SK-MEL-5 (cell line): ENCODE measurements at places on chromosomes 5 and 9. TPM values are rescaled to one million over a fixed set of nuclear protein-coding genes. Genes with fewer than 3 reads are reported as not detected.

The CENPK gene
- total RNA-seq = 25.5 and 28.2 TPM in 2 replicates

The RNF44 gene
- total RNA-seq = 7.7 and 7.8 TPM in 2 replicates

The C5orf34 gene
- 13.9 and 14.5 TPM in 2 replicates for total RNA-seq

The PAEP gene
- 41.1 and 45.8 TPM in 2 replicates for total RNA-seq

GRCh38 chr9:131530546-131530919 is 530 bp downstream of the UCK1 start:
- peak; percentile 65 for DNase-seq

DNA sequence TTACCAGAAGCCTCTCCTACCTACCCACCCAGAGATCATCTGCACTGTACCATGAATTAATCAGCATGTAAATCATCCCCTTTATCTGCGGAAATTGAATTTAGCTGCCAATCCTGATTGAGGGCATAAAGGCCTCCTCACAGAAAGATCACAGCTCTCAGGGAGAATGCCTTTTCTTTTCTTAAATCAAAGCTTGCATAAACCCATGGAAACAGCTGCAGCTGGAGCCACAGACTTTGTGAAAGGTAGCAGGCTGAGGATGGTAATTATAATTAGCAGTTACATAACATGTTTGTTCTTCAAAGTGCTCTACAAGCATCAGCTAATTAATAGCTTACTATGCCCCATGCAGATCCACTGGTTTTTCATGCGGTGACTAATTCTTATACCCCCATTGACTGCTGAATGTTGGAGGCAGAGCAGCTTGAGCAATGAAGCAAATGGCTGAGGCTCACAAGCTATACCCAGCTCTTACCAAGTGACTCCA is 54.6 kb downstream of the SUSD1 start:
- DNase-seq = no peak

- DNase-seq = no peak
Observed at GRCh38 chr9:94870793-94871558, 144.5 kb downstream of the AOPEP start.

- no peak for DNase-seq
Observed at GRCh38 chr5:159027504-159027903, 72.2 kb downstream of the EBF1 start.

- DNase-seq = no peak
Observed at GRCh38 chr5:171573021-171573420, 153.6 kb downstream of the FGF18 start.

DNA sequence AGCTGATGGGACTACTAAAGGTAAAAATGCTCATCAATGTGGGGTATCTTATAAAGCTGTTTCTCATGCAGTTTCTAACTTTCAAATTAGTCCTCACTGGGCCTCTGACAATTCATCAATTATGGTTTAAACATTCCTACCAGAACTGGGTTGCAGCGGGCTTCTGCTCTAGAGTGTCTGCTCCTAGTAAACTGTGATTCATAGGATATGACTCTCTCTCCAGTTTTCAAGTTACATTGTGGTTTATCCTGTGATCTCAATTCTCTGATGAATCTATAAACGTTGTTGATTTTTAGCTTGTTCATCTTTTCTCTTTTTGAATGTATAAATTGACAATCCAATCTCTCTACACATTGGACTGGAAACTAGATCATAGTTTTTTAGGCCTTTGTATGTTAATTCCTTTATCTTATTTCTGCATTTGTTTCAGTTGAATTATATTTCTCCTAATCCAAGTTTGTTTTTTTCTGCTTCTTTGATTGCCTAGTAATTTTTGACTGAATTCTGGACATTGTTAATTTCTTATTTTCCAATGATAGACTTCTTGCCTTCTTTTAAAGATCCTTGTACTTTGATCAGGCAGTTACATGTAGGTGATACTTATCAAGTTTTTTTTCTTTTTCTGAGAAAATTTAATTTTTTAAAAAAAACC is 822.6 kb downstream of the TLE1 start:
- DNase-seq = no peak

- DNase-seq = no peak
Observed at GRCh38 chr5:147169399-147169798, 65.4 kb upstream of the STK32A start.
